ENCODE measurements at places on chromosomes 2 and 18. TPM values are rescaled to one million over a fixed set of nuclear protein-coding genes. Genes with fewer than 3 reads are reported as not detected.

DNA sequence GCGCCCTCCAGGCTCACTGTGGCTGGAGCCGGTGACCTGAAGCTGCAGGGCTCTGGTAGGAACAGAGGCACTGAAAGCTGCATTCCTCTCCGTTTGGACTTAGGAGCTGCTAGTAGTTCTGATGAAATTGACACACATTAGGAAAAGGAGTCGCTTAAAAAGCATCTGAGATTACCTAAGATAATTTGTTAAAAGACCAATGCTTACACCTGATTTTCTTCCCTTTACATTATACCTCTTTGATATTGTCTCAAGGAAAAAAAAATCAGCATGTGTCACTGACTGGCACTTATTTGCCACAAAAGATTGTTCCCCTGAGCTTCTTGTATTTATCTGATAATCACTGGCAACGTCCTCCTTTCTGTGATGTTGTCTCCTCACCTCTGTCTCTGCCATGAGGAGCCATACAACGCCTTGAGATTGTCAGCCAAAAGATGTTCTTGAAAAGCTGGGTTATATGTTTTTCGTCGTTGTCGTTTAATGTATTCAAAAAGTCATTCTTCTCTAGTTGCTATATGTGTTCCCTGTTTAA is 618 bp upstream of the CHN1 start:
- no peak for DNase-seq
- peaks cover 44% of the 10 kb centered on the region for H3K27me3 ChIP-seq
- peak overlapping the region; percentile 67 for H3K4me3 ChIP-seq
- H3K4me1 ChIP-seq: no peaks in the 10 kb centered on the region
- no peaks in the 10 kb centered on the region for H3K36me3 ChIP-seq

DNA sequence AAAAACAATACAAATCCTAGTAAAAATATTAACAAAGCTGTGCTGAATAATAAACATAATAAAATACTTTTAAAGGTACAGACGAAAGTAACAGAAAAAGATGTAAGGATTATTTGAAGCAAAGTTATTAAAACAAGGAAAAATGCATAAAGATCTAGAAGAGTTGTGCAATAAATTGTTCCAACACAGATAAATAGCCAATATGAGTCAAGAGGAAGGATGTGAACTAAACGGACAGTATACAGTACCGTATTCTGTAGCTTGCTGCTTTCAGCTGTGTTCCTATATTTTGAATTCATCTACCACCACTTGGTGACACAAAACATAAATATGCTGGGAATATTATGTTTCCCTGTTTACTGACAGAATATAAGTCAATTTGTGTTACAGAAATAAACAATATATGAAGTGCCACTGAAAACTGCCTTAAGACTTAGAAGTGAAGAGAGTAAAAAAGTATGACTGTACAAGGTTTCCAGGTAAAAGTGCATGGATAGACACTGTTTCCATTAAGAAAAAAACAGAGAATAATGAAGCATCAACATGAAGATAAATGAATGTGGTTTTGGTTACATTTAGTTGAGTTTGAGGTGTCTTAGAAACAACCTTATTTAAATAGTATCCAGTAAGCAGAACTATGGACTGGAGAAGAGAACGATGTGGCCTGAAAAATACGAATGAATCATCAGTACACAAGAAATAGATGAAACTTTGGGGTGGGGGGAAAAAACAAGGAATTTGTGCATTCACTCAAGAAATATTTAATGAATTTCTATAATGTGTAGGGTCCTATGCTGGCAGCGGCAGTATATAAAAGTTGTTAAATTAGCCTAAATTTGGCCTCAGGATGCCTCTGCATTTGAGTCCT is 13.1 kb downstream of the PPP3R1 start:
- peaks cover 12% of the 10 kb centered on the region for H3K4me1 ChIP-seq
- no peak overlapping the region for H3K27ac ChIP-seq
- H3K36me3 ChIP-seq: peaks cover 3% of the 10 kb centered on the region
- no peaks in the 10 kb centered on the region for H3K27me3 ChIP-seq
- DNase-seq: no peak

Gene GLS
- 130 TPM for total RNA-seq

- H3K4me3 ChIP-seq: no peak overlapping the region
- H3K36me3 ChIP-seq: no peaks in the 10 kb centered on the region
- no peak for DNase-seq
- peaks cover 36% of the 10 kb centered on the region for H3K27me3 ChIP-seq
These were observed 38.7 kb downstream of the REEP1 start for GRCh38 chr2:86298411-86299390.

DNA sequence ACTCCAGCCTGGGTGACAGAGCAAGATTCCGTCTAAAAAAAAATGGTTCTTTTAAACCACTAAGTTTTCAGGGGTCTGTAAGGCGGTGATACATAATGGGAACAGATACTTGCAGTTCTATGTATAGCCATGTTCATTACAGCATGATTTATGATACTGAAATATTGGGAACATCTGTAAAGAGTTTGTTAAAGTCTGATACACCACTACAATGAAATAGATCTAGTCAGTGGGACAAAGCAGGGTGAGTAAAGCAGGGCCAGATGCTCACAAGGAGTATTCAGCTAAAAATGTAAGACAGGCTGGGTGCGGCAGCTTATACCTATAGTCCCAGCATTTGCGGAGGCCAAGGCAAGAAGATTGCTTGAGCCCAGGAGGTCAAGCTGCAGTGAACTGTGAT is 6.2 kb upstream of the ING5 start:
- H3K36me3 ChIP-seq: peaks cover 30% of the 10 kb centered on the region
- no peaks in the 10 kb centered on the region for H3K27me3 ChIP-seq
- H3K4me3 ChIP-seq: no peak overlapping the region
- H3K27ac ChIP-seq: no peak overlapping the region

GRCh38 chr2:212610872-212611425 is 72.3 kb upstream of the ERBB4 start:
- no peak overlapping the region for H3K27ac ChIP-seq
- no peak overlapping the region for H3K4me3 ChIP-seq
- no peaks in the 10 kb centered on the region for H3K4me1 ChIP-seq
- no peak for DNase-seq

- H3K36me3 ChIP-seq: no peaks in the 10 kb centered on the region
- no peaks in the 10 kb centered on the region for H3K4me1 ChIP-seq
- no peaks in the 10 kb centered on the region for H3K27me3 ChIP-seq
- no peak for DNase-seq
- no peak overlapping the region for H3K4me3 ChIP-seq
- no peak overlapping the region for H3K27ac ChIP-seq
These were observed 105.3 kb downstream of the ZNF516 start for GRCh38 chr18:76389716-76390115.

DNA sequence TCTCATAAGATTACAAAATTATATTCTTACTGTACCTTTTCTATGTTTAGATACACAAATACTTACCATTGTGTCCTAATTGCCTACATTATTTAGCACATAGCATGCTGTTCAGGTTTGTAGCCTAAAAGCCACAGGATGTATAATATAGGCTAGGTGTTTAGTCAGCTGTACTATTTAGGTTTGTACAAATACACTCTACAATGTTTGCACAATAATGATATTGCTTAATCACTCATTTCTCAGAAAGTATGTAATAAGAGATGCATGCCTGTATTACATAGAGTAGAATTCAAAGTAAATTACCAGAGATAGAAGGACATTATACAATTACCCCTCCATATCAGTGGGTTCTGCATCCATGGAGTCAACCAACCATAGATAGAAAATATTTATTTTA is 201.1 kb upstream of the COL3A1 start:
- no peaks in the 10 kb centered on the region for H3K27me3 ChIP-seq
- no peak overlapping the region for H3K27ac ChIP-seq
- no peak overlapping the region for H3K4me3 ChIP-seq
- no peak for DNase-seq

- no peaks in the 10 kb centered on the region for H3K36me3 ChIP-seq
- DNase-seq: no peak
- H3K4me1 ChIP-seq: no peaks in the 10 kb centered on the region
- no peak overlapping the region for H3K27ac ChIP-seq
- peaks cover 3% of the 10 kb centered on the region for H3K27me3 ChIP-seq
These were observed 5.7 kb upstream of the PIK3C3 start for GRCh38 chr18:41949206-41949920.

DNA sequence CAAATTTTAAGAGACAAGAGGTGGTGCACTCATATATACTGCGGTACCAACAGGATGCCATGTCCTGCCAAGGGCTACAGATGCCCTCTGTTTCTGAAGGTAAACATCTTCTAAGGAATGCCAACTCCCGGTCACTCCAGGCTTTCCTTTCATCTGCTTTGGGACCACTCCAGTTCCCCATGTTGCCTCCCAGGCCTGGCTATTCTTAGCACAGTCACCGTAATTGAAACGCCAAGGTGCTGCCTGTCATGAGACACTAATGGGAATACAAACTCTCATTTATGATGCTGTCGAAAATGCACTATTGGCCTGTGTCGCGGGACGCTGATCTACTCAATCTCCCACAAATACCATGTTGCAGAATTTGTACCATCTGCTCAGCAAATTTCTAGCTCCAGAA is 79.6 kb downstream of the KLF7 start:
- DNase-seq: no peak
- H3K36me3 ChIP-seq: peaks cover 34% of the 10 kb centered on the region
- peaks cover 22% of the 10 kb centered on the region for H3K4me1 ChIP-seq

DNA sequence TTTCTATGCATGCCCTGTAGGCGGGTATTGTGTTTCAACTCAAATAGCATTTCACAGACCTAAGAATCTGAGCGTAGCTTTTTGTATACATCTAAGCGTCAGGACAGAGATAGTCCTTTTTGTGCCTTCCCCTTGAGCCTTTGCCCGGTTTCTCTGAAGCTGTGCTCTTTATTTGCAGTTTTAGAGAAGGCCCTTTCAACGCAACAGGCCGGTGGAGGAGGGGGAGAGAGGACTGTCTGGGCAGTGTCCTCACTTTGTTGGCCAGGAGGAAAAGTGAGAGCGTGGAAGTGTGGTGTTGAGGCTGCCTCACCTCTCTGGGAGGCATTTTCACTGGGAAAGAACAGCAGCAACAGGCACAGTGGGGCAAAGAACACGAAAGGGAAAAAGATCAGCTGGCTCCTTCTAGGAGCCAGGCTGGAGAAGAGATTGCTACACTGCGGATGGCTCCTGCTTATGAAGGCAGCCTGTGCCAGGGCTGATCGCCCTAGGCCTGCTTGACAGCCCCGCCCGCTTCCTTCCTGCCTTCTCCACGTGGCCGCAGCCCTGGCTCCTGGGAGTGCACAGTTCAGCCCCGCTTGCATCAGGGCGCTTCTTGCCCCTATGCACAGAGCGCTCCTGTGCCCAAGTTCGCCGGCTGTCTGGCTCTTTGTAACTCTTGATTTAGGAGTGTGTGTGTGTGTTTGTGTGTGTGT is 195.6 kb upstream of the POU3F3 start:
- H3K4me3 ChIP-seq: no peak overlapping the region
- peaks cover 4% of the 10 kb centered on the region for H3K27me3 ChIP-seq
- no peak overlapping the region for H3K27ac ChIP-seq
- peaks cover 16% of the 10 kb centered on the region for H3K4me1 ChIP-seq
- H3K36me3 ChIP-seq: no peaks in the 10 kb centered on the region

Gene ADAM23
- 4.0 TPM for total RNA-seq

Measured in thymus (tissue), 14 donors.